ENCODE measurements at places on chromosomes 4 and X.

DNA sequence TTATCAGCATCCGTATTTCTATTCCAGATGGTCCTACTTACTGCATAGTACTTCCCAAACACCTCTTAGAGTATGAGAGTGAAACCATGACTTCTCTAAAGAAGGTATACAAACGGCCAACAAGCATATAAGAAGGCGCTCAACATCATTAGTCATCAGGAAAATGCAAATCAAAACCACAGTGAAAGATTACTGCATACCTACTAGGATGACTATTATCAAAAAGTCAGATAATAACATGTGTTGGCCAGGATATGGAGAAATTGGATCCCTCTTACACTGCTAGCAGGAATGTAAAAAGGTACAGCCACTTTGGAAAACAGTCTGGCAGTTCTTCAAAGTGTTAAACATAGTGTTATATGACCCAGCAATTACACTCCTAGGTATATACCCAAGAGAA, 215.3 kb upstream of the CXorf66 start:
- no peak for DNase-seq

DNA sequence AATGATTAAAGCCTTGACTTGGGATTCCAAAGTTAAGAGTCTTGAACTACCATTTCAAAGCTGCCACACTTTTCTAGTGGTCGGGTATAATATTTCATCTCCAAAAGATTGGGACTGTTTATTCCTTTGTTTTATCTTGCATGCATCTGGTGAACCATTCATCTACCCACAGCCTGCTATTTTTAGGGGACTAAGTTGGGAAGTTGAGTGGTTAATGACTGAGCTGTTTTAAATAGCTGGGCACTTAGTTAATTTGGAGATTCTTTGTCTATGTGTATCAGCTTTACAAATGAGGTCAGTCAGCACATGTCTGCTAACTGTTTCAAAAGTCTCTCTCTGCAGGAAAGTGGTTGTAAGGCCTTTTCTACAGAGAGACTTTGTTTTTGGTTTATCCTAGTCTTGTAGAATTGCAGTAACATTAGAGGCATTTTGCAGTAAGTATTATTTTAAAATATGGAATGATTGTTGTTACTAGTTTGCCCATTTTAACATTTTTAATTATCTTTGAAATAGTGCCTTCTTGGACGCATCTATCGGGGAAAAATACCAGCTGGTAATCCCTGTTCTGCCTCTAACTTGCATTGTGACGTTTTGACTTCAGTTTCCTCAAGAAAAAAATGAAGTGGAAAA, 8.2 kb downstream of the BMP2K start:
- no peak for DNase-seq

GRCh38 chrX:108025954-108026600, 18.8 kb upstream of the VSIG1 start:
- no peak for DNase-seq

GRCh38 chr4:85029453-85029852, 63.0 kb upstream of the WDFY3 start:
- no peak for DNase-seq

DNA sequence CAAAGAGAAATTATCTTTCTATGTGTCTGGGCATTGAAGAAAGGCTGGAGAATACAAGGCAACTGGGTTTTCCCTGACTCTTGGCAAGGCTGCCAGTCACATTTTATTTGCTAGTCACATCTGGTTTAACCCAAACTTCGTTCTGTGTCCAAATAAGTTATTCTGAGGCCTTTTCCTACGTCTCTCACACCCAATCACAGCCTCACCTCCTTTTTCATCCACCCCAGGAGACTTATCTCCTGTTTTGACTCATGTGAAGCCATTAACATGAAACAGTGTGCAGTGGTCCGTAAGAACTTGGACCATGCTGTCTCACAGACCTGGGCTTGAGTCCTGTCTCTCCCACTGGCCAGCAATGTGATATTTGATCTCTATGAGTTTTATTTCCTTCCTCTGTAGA, 59.3 kb downstream of the CNGA2 start:
- DNase-seq = no peak

GRCh38 chr4:6819295-6819694, 36.8 kb downstream of the KIAA0232 start:
- DNase-seq = no peak

- DNase-seq = no peak
Observed at GRCh38 chr4:23023121-23023520, 330.4 kb downstream of the GBA3 start.

- DNase-seq = no peak
Observed at GRCh38 chr4:187444061-187444460, 551.5 kb upstream of the ZFP42 start.

DNA sequence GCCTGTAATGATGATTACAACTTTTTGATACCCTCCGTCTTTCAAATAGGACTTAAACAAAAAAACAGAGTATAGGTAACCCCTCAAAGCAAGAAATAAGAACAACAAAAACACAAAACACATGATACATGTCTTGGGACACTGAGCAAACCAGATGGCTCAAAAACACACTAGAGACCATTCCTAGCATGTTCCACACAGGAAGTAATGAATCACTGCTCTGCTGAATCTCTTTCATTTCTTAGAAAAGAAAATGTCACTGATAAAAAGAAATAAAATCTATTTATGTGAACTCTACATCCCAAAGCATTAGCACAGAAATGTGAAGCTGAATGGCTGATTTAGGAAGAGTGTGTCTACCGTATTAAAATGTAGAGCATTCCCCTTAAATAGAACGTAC, 134.5 kb upstream of the IL15 start:
- no peak for DNase-seq

Measured in vagina (tissue), 2 donors.